ENCODE measurements at places on chromosomes 11 and 22. TPM values are rescaled to one million over a fixed set of nuclear protein-coding genes. Genes with fewer than 3 reads are reported as not detected.

ELF5 gene
- not detected for total RNA-seq

IL18 gene
- 22.5 TPM for total RNA-seq

GLYAT gene
- not detected for total RNA-seq

DNA sequence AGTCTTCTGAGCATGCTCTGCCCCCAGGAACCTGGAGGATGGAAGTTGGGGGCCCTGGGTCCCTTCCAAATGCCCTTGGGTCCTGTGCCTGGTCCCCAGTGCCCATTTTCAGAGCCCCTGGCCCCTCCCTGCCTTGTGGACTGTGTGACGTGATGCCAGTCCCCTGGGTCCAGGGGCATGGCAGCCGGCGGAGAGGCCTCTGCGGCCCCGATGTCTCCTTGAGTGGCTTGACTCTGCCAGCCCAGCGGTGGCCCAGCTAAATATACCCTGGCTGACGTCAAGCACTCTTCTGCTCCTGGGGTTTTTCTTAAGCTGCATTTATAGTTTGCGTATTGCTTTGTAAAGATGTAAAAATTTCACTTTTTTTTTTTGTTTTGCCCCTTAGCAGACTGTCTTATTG, 35.2 kb upstream of the PARVG start:
- no peaks in the 10 kb centered on the region for H3K4me1 ChIP-seq
- H3K27me3 ChIP-seq, result no peaks in the 10 kb centered on the region
- H3K4me3 ChIP-seq, result no peak overlapping the region
- H3K27ac ChIP-seq, result no peak overlapping the region

- no peaks in the 10 kb centered on the region for H3K36me3 ChIP-seq
- no peak for DNase-seq
- no peak overlapping the region for H3K27ac ChIP-seq
Observed at GRCh38 chr11:111966678-111967077, 29.5 kb downstream of the DIXDC1 start.

GRCh38 chr11:34870548-34871196, 45.5 kb downstream of the APIP start:
- H3K4me3 ChIP-seq, result no peak overlapping the region
- DNase-seq, result no peak
- H3K36me3 ChIP-seq, result no peaks in the 10 kb centered on the region
- no peak overlapping the region for H3K27ac ChIP-seq
- no peaks in the 10 kb centered on the region for H3K27me3 ChIP-seq

GRCh38 chr11:112134473-112134872, 29.4 kb downstream of the IL18 start:
- no peaks in the 10 kb centered on the region for H3K36me3 ChIP-seq
- H3K4me3 ChIP-seq, result no peak overlapping the region
- H3K4me1 ChIP-seq, result no peaks in the 10 kb centered on the region
- no peak overlapping the region for H3K27ac ChIP-seq
- H3K27me3 ChIP-seq, result no peaks in the 10 kb centered on the region
- DNase-seq, result no peak

DNA sequence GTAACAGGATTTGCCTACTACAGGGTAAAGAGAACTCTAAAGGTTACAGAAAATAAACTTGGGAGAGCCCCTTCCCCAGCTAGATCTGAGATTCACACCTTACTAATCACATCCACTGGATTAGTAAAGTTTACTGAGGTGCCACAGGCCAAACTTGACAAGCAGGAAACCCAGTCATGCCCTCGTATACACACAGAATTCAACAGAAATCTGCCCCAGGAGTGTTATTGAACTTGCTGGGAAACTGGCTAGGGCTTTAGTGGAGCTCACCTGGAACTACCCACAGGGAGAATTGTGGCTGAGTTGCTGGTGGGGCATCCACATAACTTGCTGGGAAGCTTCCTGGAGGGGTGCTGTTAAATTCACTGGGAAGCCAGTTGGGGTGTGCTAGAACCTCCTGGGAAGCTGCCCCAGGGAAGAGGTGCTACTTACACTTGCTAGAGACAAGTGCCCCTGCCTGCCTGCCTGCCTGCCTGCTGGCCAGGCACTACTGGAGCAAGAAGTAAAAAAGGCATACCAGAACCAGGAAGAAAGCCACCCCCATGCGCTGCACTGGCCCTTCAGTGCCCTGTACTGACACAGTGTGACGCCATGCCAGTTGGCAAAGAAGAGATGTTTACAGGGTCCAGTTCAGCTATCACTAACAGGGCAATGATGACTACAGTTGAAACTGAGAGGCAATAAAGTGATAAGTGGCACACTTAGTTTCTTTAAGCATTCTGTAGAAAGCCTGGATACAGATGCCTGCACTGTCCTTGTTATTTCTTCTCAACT, 106.5 kb downstream of the ALX4 start:
- no peak overlapping the region for H3K27ac ChIP-seq
- no peaks in the 10 kb centered on the region for H3K4me1 ChIP-seq
- no peak overlapping the region for H3K4me3 ChIP-seq
- DNase-seq, result no peak
- H3K27me3 ChIP-seq, result no peaks in the 10 kb centered on the region

DCHS1 gene
- 2.2 TPM for total RNA-seq

GRCh38 chr11:78080818-78081495, 1.3 kb upstream of the NDUFC2 start:
- no peaks in the 10 kb centered on the region for H3K27me3 ChIP-seq
- peaks cover 22% of the 10 kb centered on the region for H3K4me1 ChIP-seq
- no peak for DNase-seq
- H3K27ac ChIP-seq, result peak overlapping the region; percentile 44
- no peaks in the 10 kb centered on the region for H3K36me3 ChIP-seq

DNA sequence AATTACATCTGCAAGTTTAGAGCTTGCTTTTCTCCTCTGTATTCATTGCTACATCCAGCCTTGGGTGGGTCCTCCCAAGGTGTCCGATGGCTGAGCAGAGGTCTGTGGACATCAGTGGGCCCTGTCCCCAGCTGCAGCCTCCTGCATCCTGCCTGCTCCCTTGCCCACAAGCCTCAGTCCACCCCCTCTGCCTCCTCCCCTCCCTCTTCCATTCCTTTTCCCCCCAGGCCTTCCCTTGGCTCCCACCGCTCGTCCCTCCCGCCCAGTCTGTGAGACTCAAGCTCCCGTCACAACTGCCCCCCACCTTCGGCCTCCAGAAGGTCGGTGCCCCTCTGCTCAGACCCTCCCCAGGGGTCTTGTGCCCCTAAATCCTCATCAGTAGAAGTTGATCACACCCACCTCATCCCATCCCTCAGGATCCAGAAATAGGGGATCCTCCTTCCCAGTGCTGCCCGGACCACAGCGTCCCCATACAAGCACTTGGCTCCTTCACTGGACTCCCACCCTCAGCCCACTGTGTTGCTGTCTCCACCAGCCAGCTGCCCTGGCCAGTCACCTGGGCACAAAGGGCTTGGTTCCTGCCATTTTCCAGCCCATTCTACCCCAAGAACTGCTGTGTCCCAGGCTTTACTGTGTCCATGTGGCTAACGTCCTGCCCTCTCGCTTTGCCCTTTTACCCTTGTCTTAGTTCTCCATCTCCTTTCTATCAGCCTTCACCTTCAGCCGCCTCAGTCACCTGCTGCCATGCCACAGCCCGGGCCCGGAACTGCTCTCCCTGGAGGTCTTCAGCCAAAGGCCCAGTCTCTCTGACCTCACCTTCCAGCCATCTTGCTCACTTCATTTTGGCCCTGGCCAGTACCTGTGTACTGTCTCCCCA, 2.2 kb upstream of the OMP start:
- H3K4me1 ChIP-seq, result no peaks in the 10 kb centered on the region
- no peaks in the 10 kb centered on the region for H3K27me3 ChIP-seq
- no peaks in the 10 kb centered on the region for H3K36me3 ChIP-seq
- H3K4me3 ChIP-seq, result no peak overlapping the region
- no peak overlapping the region for H3K27ac ChIP-seq
- no peak for DNase-seq

IRAG1 gene
- 0.21 TPM for total RNA-seq

- no peaks in the 10 kb centered on the region for H3K36me3 ChIP-seq
- H3K27ac ChIP-seq, result no peak overlapping the region
- no peaks in the 10 kb centered on the region for H3K27me3 ChIP-seq
- no peak overlapping the region for H3K4me3 ChIP-seq
- peak; percentile 28 for DNase-seq
Observed at GRCh38 chr11:85947431-85948272, 92.5 kb downstream of the CCDC83 start.

TEX12 gene
- 0.23 TPM for total RNA-seq

GRCh38 chr22:34502821-34503220, 563.1 kb upstream of the ISX start:
- H3K36me3 ChIP-seq, result no peaks in the 10 kb centered on the region
- no peak overlapping the region for H3K4me3 ChIP-seq
- DNase-seq, result no peak
- no peaks in the 10 kb centered on the region for H3K27me3 ChIP-seq
- no peak overlapping the region for H3K27ac ChIP-seq

- no peaks in the 10 kb centered on the region for H3K27me3 ChIP-seq
- H3K27ac ChIP-seq, result no peak overlapping the region
- no peaks in the 10 kb centered on the region for H3K36me3 ChIP-seq
Observed at GRCh38 chr11:12271241-12271640, 106.1 kb upstream of the PARVA start.

ADAMTS15 gene
- total RNA-seq, result 39.9 TPM

- no peak overlapping the region for H3K4me3 ChIP-seq
- H3K27ac ChIP-seq, result no peak overlapping the region
- no peaks in the 10 kb centered on the region for H3K4me1 ChIP-seq
- H3K36me3 ChIP-seq, result no peaks in the 10 kb centered on the region
Observed at GRCh38 chr11:125512106-125512505, 16.0 kb upstream of the FEZ1 start.

- H3K36me3 ChIP-seq, result no peaks in the 10 kb centered on the region
- H3K27me3 ChIP-seq, result peaks cover 4% of the 10 kb centered on the region
- no peak for DNase-seq
- no peak overlapping the region for H3K27ac ChIP-seq
Observed at GRCh38 chr11:36405585-36406367, 104.3 kb downstream of the TRAF6 start.

GRCh38 chr22:48800886-48801607, 1026.6 kb downstream of the BRD1 start:
- H3K27me3 ChIP-seq, result no peaks in the 10 kb centered on the region
- no peak overlapping the region for H3K27ac ChIP-seq
- H3K4me1 ChIP-seq, result no peaks in the 10 kb centered on the region
- DNase-seq, result no peak
- H3K4me3 ChIP-seq, result no peak overlapping the region

OR4D5 gene
- total RNA-seq, result not detected

DNA sequence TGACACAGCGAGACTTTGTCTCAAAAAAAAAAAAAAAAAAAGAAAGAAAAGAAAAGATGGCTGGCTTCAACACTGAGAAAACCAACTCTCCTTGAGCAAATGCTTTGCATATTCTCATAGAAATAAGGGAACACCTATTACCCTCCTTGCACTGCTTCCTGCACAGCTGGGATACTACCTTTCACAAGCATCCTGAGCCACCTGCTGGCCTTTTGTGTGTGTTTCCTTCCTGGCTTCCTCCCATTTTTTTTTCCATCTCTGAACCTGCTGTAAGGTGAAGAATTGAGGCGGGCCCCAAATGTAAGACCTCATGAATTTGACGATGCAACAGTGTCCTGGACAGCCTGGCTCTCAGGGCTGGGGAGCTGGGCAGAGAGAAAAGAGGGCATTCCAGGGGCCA, 1.9 kb upstream of the RFPL3 start:
- H3K27ac ChIP-seq, result no peak overlapping the region
- no peak for DNase-seq
- H3K4me3 ChIP-seq, result no peak overlapping the region

GRCh38 chr11:62487738-62488551, 58.7 kb downstream of the AHNAK start:
- no peak for DNase-seq
- H3K4me3 ChIP-seq, result no peak overlapping the region
- H3K27me3 ChIP-seq, result no peaks in the 10 kb centered on the region
- no peaks in the 10 kb centered on the region for H3K36me3 ChIP-seq

ZP1 gene
- not detected for total RNA-seq

- no peaks in the 10 kb centered on the region for H3K36me3 ChIP-seq
- H3K4me3 ChIP-seq, result no peak overlapping the region
- peaks cover 8% of the 10 kb centered on the region for H3K4me1 ChIP-seq
- no peak for DNase-seq
- no peak overlapping the region for H3K27ac ChIP-seq
- H3K27me3 ChIP-seq, result no peaks in the 10 kb centered on the region
Observed at GRCh38 chr11:35664977-35665441, 2.4 kb downstream of the TRIM44 start.

DNA sequence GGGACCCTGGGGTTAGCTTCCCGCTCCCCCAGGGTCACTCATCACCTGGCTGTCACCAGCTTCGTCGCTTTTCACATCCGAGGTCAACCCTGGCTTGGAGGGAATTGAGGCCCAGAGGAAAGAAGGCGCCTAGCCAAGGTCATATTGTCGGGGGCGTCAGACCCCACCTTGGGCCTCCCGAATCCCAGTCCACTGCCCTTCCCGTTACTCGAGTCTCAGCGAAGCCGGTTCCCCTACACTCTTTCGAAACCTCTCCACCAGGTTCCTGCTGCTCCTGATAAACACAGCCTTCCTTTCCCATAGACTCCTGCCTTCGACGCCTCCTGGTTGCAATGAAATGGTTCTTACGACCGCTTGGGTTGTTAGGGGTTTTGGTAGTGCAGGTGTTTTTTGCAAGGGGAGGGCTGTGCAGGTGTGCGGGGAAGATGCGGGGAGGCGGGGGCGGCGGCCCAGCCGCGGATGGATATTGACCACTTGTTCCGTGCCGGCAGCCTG, 642 bp downstream of the NAA40 start:
- peak overlapping the region; percentile 88 for H3K27ac ChIP-seq
- H3K4me1 ChIP-seq, result peaks cover 16% of the 10 kb centered on the region
- H3K4me3 ChIP-seq, result peak overlapping the region; percentile 93
- no peak for DNase-seq
- no peaks in the 10 kb centered on the region for H3K27me3 ChIP-seq
- no peaks in the 10 kb centered on the region for H3K36me3 ChIP-seq

BTBD18 gene
- not detected for total RNA-seq

ROBO4 gene
- total RNA-seq, result 0.26 TPM

DNA sequence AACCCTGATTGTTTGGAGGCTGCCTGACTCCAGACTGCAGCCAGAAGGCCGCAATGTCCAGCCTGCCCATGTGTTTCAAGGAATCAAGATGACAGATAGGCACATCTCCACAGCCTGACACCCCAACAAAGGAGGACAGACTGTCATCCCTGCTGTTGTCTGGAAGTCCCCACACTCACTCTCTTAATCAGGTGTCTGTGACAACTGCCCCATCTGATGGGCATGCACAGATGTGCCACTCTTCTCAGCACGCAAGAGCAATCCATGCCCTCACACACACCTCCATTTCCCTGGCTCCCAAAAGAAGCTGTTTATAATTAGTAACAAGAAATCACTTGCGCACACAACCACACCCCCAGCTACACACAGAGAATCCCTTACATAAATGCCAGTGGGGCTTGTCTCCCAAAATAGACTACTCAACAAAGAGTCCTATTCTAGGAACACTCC, 117.6 kb downstream of the C11orf58 start:
- no peak for DNase-seq
- H3K4me1 ChIP-seq, result no peaks in the 10 kb centered on the region
- no peaks in the 10 kb centered on the region for H3K27me3 ChIP-seq
- no peak overlapping the region for H3K4me3 ChIP-seq
- no peaks in the 10 kb centered on the region for H3K36me3 ChIP-seq
- H3K27ac ChIP-seq, result no peak overlapping the region

APOBEC3C gene
- 12.7 TPM for total RNA-seq

VPREB1 gene
- not detected for total RNA-seq

- H3K4me3 ChIP-seq, result no peak overlapping the region
- no peak for DNase-seq
- no peaks in the 10 kb centered on the region for H3K4me1 ChIP-seq
- H3K36me3 ChIP-seq, result no peaks in the 10 kb centered on the region
- H3K27me3 ChIP-seq, result no peaks in the 10 kb centered on the region
Observed at GRCh38 chr11:100878474-100878873, 191.4 kb downstream of the ARHGAP42 start.
